ENCODE measurements at places on chromosomes 5 and 9. TPM values are rescaled to one million over a fixed set of nuclear protein-coding genes. Genes with fewer than 3 reads are reported as not detected.

The TAF11L10 gene
- total RNA-seq = not detected

The PTGS1 gene
- total RNA-seq = 4.6 TPM

The PCDH1 gene
- 20.3 TPM for total RNA-seq

The TTC16 gene
- total RNA-seq = not detected

The SH3GL2 gene
- total RNA-seq = not detected

The CCDC127 gene
- 4.9 TPM for total RNA-seq

The PTGR1 gene
- 33.6 TPM for total RNA-seq

The GRIA1 gene
- 2.4 TPM for total RNA-seq

The BSPRY gene
- total RNA-seq = not detected

The PCDHGA5 gene
- 3.1 TPM for total RNA-seq

The F12 gene
- 0.98 TPM for total RNA-seq

The MAMDC4 gene
- total RNA-seq = 1.1 TPM

The CSF2 gene
- not detected for total RNA-seq

The PCDHB10 gene
- 2.4 TPM for total RNA-seq
